Renal cortex interstitium (tissue), 15 donors: ENCODE measurements at places on chromosomes 16 and 17. TPM values are rescaled to one million over a fixed set of nuclear protein-coding genes. Genes with fewer than 3 reads are reported as not detected.

GCGR gene
- 7.1 TPM for polyA plus RNA-seq

CCL22 gene
- polyA plus RNA-seq, result 0.12 TPM

CACNA1G gene
- 8.7 TPM for polyA plus RNA-seq

REXO5 gene
- 5.2 TPM for polyA plus RNA-seq

RAPGEFL1 gene
- 11.5 TPM for polyA plus RNA-seq

KRT34 gene
- not detected for polyA plus RNA-seq

SOST gene
- 53.5 TPM for polyA plus RNA-seq

TMEM88 gene
- 24.3 TPM for polyA plus RNA-seq

C16orf92 gene
- not detected for polyA plus RNA-seq

ZFP90 gene
- 44.6 TPM for polyA plus RNA-seq

OR2C1 gene
- polyA plus RNA-seq, result 0.59 TPM

STARD3 gene
- 47.2 TPM for polyA plus RNA-seq

ADAM11 gene
- polyA plus RNA-seq, result 3.2 TPM

MYH4 gene
- 0.10 TPM for polyA plus RNA-seq

SNAI3 gene
- 0.78 TPM for polyA plus RNA-seq

TMEM219 gene
- polyA plus RNA-seq, result 120 TPM

EIF5A gene
- 324 TPM for polyA plus RNA-seq

CFAP119 gene
- polyA plus RNA-seq, result 13.1 TPM

KRT25 gene
- not detected for polyA plus RNA-seq

SLC5A11 gene
- polyA plus RNA-seq, result 4.8 TPM

ADORA2B gene
- 1.3 TPM for polyA plus RNA-seq

TNS4 gene
- 0.03 TPM for polyA plus RNA-seq

MPV17L gene
- polyA plus RNA-seq, result 13.1 TPM

MYH1 gene
- polyA plus RNA-seq, result not detected

PNPO gene
- 23.4 TPM for polyA plus RNA-seq

HAGHL gene
- 12.1 TPM for polyA plus RNA-seq

PDILT gene
- not detected for polyA plus RNA-seq

SEZ6 gene
- polyA plus RNA-seq, result 0.23 TPM

TOP2A gene
- 154 TPM for polyA plus RNA-seq

CASKIN1 gene
- polyA plus RNA-seq, result 1.9 TPM

RHBDF1 gene
- 30.6 TPM for polyA plus RNA-seq

B4GALNT2 gene
- 2.8 TPM for polyA plus RNA-seq

NPIPB6 gene
- 4.9 TPM for polyA plus RNA-seq

FAM83G gene
- 5.2 TPM for polyA plus RNA-seq

MARVELD3 gene
- polyA plus RNA-seq, result 15.5 TPM

SMG6 gene
- 28.0 TPM for polyA plus RNA-seq

HBM gene
- polyA plus RNA-seq, result 5.2 TPM

TMEM114 gene
- 0.11 TPM for polyA plus RNA-seq

CDK12 gene
- polyA plus RNA-seq, result 53.4 TPM

ATP2A3 gene
- 4.6 TPM for polyA plus RNA-seq

DLX4 gene
- polyA plus RNA-seq, result 0.85 TPM
